ENCODE measurements at places on chromosomes 12 and 14. TPM values are rescaled to one million over a fixed set of nuclear protein-coding genes. Genes with fewer than 3 reads are reported as not detected.

DNA sequence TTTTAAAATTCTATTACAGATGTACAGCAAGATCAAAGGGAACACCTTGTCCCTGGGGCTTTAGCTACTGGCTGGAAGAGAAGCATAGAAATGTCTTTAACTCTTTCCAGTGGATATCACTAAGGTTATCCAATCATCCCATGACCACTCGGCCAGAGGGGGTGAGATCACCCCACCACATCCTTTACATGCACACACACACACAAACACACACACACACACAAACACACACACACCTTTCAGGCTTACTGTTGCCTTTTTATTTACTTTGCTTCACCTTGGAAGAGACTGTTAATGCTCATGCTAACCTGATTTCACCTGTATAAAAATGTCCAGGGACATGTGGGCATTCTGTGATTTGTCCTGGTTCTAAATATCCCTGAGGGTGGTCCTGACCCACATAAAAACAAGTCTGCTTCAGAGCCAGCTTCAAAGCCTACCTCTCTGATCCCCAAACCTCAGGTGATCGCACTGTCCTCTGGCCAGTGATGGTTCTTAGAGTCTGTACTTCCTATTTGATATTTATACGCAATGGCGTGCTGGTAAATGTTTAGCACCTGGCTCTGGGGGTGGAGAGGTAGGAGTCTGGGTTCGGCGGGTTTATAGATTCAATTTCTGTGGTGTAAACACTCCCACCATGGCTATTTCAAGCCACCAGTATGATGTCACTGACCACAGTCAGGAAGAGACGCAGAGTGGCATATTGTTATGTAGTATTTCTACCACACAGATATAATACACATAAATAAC lies 166.1 kb upstream of the EEA1 start:
- no peak overlapping the region for H3K4me3 ChIP-seq
- peaks cover 19% of the 10 kb centered on the region for H3K4me1 ChIP-seq
- H3K27ac ChIP-seq = no peak overlapping the region
- DNase-seq = no peak
- H3K27me3 ChIP-seq = no peaks in the 10 kb centered on the region
- H3K36me3 ChIP-seq = no peaks in the 10 kb centered on the region

DNA sequence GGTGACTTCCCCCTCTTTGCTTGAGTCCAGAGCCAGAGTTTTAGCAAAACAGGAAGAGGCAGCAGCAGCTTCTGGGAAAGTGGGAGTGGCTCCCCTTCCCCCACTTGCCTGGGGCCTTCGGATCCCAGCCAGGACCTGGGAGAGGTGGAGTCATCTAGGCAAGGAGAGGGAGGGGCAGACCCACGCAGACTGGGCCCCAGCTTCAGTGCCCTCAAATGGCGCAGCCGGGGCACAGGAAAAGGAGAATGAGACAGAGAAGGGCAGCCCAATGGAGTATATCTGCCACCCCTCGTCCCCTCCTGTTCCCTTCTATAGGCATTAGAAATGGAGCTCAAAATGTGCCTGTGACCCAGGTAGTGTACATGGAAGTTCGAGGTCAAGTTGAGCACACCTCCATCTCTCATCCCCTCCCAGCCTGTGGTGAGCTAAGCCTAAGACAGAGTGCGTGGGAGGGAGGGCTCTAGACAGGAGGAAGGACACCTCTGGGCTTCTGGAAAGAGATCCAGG lies 9.3 kb upstream of the HDAC7 start:
- H3K36me3 ChIP-seq = no peaks in the 10 kb centered on the region
- H3K4me3 ChIP-seq = no peak overlapping the region
- H3K27me3 ChIP-seq = no peaks in the 10 kb centered on the region
- peaks cover 8% of the 10 kb centered on the region for H3K4me1 ChIP-seq

DNA sequence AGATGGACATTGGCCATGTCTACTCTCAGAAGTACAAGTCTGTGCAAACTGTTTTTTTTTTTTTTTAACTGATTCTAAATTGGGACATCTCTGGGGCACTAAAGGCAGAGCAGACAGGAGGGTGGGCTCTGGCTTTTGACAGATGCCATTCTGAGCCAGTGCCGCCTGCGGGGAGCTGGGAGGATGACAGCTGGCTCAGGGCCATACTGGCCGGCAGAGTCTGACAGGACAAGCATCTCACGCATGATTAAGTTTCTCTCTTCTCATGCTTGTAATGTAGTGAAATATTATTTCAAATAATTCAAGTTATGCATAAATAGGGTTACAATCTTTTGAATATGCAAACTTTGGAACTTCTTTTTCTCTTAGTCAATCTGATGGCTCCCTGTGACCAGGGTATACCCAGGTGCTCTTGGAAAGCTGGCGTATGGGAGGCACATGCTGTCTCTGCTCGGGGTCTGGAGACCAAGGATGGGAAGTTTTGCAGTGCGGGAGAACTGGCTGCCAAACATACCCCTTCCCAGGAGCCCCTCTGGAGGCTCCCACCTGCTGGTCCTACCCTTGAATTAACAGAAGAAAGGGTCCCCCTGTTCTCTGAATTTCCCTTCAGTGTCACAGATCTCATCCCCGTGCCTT lies 7.6 kb downstream of the CDCA4 start:
- H3K36me3 ChIP-seq = peaks cover 16% of the 10 kb centered on the region
- no peak overlapping the region for H3K4me3 ChIP-seq
- H3K27me3 ChIP-seq = no peaks in the 10 kb centered on the region
- H3K27ac ChIP-seq = no peak overlapping the region
- H3K4me1 ChIP-seq = peaks cover 10% of the 10 kb centered on the region
- DNase-seq = no peak

DNA sequence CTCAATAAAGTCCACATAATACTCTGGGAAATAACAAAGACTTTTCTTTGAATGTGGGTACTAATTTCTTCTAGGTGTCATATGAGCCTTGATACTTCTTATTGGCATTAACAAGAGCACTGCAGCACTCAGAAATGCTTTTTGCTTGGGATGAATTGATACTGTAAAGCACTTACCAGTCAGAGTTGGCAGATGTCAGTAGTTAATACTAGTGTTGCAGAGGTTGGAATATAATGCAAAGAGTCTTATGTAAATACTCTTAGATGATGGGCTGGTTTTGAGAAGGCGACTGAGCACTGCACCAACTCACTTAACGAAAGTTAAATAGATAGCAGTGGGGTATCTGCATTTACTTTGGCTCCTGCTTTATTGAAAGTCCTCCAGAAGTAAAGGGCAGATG lies 25.6 kb upstream of the MBIP start:
- no peaks in the 10 kb centered on the region for H3K36me3 ChIP-seq
- no peak for DNase-seq
- H3K27me3 ChIP-seq = no peaks in the 10 kb centered on the region
- no peaks in the 10 kb centered on the region for H3K4me1 ChIP-seq
- no peak overlapping the region for H3K4me3 ChIP-seq

Gene KERA
- total RNA-seq = not detected

Gene FUT8
- total RNA-seq = 52.7 TPM
